Keratinocyte (primary cell): ENCODE measurements at places on chromosomes 4 and X.

GRCh38 chr4:84596826-84597225, 13.9 kb downstream of the CDS1 start:
- no peak for DNase-seq

GRCh38 chrX:19627533-19627932, 112.2 kb upstream of the MAP3K15 start:
- no peak for DNase-seq

DNA sequence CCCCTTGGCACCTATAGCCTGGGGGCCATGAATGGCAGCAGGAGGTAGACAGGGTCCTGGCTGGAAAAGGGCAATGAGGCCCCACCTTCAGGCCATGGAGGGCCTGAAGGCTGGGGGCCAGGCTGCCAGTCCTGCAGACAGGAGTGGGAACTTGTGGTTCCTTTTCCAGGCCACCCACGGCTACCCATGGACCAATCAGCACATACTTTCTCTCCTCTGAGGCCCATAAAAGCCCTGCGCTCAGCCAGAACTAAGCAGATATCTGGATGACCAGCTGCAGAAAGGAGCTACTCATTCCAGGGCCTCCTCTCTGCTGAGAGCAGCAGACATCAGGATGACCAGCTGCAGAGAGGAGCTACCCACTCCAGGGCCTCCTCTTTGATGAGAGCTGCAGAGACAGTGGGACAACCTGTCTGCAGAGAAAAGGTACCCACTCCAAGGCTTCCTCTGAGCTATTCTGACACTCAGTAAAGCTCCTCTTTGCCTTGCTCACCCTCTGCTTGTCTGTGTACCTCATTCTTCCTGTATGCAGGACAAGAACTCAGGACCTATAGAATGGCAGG, 67.2 kb downstream of the NAA11 start:
- DNase-seq: no peak

DNA sequence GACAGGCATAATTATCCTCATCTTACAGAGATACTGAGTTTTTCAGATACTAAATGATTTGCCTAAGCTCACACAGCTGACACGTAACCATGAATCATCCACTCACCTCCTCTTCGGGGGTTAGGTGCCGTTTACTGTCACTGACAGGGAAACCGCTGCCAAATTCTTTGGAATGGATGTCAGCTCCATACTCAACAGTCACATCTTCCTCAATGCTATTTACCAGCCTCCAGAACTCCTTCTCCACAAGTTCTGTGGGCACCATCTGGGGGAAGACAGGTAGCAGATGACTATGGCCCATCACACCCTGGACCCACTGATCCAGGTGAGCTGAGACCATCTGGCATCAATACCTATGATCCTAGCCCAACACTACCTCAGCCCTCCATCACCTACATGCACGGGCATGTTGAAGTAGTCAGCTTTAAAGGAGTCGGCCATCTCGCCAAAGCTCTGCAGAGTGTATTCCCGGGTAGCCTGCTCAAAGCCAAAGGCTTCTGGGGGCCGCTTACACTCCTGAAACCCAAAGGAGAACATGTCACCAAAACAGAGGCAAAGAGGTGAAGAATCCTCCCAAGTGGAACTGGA, 13.5 kb downstream of the KDM5C start:
- DNase-seq: peak; percentile 32
